ENCODE measurements at places on chromosomes 12 and 14.

DNA sequence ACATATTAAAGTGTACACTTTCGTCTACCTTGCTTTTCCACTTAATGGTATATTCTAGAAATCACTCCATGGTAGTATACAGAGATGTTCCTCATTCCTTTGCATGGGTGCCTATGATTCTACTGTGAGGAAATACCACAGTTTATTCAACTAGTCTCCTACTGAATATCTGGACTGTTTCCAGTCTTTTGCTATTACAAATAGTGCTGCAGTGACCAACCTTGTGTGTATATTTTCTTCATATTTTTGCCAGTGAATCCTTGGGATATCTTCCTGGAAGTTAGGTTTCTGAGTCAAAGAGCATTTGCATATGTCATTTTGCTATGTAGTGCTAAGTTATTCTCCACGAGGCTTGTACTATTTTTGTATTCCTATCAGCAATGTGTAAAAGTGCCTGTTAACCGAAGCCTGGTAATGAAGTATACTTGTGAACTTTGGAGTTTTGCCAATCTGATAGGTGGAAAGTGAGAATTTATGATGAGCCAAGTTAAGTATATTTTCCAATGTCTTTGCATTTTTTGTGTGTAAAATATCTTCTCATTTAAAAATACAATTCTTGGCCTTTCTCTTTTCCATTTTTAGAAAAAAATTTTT is 31.3 kb upstream of the TMEM263 start:
- no peak for DNase-seq

GRCh38 chr12:101204602-101205304 is 5.3 kb downstream of the SLC5A8 start:
- no peak for DNase-seq

GRCh38 chr14:89771251-89771650 is 183.3 kb downstream of the EFCAB11 start:
- DNase-seq = no peak

- DNase-seq = no peak
Observed at GRCh38 chr12:4108803-4109345, 164.7 kb upstream of the CCND2 start.

GRCh38 chr14:73723797-73724661 is 9.8 kb upstream of the PNMA1 start:
- peak; percentile 100 for DNase-seq

GRCh38 chr12:19288603-19289244 is 150.6 kb upstream of the AEBP2 start:
- DNase-seq = peak; percentile 29

- peak; percentile 54 for DNase-seq
Observed at GRCh38 chr12:90816353-90817089, 138.5 kb downstream of the CCER1 start.

- peak; percentile 38 for DNase-seq
Observed at GRCh38 chr14:65336191-65336591, 76.3 kb upstream of the FUT8 start.

DNA sequence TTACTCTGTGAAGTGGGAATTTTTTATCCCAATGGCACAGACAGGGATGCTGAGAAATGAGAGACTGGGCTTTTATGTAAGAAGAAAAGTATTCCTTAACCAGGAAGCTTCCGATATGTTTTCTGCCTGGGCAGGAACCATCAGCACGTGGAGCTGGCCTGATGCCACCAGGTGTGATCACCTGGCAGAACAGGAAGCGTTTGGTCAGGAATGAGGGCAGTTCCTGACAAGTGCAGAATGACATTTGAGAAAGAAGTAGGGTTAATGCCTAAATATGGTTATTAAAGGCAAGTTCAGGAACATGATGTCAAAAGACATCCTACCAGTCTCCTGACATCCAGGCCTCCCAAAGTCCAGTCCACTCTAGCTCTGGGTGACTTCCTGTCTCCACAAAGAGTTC is 210.3 kb downstream of the NUAK1 start:
- no peak for DNase-seq

DNA sequence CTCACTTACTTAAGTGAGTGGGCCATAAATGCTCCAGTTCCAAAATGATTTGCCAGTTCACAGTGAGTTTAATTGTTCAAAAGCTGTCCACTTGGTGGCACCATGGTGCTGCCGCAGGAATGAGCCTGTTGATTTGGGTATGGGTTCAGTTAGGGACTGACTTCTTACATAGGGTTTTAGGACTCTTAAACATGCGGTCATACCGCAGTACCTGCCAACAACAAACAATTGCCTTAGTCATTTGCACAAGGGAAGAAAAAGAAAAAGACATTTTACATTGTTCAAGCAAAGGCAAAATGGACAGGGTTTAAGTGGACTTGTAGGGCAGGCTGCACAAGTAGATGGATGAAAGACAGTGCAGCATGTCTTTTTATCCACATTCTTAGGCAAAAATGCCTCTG is 80.0 kb upstream of the DBX2 start:
- peak; percentile 21 for DNase-seq

DNA sequence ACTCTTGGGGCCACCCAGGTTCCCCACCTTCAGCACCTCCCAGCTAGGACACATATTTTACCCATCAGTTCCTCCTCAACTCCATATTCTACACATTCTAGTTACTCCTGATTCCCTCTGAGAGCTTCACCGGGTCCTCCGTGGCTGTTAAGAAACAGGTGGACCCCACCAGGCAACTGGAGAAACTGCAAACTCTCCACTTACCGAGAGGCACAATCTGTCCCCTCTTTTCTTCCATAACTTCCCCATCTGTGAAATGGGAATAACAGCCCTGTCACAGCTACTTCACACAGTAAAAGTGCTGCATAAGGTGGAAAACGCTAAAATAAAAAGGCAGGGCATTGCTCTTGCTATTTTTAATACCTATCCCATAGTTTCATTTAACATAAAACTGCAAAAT is 1.5 kb downstream of the SLC7A8 start:
- DNase-seq = no peak

DNA sequence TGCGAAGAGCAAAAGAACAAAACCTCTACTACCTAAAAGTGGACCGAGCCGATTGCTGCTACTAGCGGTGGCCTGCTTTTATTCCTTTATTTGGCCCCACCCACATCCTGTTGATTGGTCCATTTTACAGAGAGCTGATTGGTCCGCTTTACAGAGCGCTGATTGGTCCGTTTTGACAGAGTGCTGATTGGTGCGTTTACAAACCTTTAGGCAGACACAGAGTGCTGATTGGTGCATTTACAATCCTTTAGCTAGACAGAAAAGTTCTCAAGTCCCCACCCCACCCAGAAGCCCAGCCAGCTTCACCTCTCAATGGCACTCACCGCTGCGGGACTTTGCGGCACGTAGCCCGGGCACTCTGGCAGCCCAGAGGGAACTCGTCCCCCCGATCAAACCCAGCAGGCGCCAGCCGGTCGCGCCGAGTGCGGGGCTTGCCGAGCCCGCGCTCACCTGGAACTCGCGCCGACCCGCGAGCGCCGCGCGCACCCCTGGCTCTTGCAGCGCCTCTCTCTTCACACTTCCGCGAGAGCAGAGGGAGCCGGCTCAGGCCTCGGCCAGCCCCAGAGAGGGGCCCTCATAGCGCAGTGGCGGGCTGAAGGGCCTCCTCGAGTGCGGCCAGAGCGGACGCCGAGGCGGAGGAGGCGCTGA is 8.7 kb upstream of the FGD4 start:
- no peak for DNase-seq

DNA sequence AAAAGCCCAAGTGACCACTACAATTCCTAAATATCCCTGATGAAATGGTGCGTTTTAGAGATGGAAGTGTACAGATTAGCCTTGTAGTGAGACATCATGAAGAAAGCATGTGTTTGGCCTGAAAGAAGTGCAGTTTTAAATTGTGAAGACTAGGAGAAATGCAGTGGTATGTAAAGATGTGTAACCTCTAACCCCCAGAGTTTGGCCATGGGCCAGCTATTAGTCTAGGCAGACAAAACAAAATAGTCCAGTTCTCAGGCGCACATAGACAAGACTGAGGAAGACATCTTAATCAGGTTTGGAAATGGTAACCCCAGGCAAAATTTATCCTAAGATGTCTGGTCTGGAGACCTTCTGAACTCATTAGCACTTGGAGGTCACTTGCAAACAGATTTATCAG is 23.4 kb downstream of the WBP11 start:
- no peak for DNase-seq

GRCh38 chr14:76267322-76268046 is 108.5 kb upstream of the ESRRB start:
- DNase-seq = no peak

GRCh38 chr12:5433845-5434646 is 2.1 kb downstream of the NTF3 start:
- DNase-seq = no peak

DNA sequence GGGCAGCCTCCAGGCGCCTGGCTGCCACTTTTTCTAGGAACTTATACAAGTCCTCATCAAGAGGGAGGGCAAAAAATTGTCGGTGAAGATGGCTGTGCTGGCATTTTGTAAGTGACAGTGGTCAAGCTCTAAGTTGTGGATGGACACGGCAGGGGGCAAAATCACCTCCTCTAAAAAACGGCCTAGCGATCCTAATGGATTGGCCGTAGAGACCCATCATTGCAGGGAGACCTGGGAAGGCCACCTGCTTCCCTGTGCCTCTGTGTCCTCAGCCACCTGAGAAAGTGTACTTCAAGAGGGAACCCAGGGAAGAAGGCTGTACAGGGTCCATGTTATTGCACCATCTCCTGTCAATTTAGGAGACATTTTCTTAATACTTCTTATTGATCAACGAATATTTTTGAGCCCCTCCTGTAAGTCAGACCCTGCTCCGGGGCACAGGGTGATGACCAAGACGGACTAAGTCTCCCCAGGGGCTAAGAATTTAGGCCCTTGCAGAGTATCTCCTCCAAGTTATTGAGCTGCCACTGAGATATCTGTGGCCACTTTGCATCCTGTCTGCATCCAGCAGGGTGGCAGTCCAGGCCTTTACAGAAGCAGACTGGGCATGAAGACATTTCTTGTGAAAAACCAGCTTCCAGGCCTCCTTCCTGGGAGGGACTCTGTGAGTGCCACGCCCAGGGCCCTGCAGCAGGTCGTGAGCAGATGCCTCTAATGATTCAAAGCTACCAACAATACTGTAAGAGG is 40.5 kb downstream of the PSMA6 start:
- no peak for DNase-seq

- DNase-seq = no peak
Observed at GRCh38 chr12:42141981-42142606, 2.6 kb downstream of the GXYLT1 start.

- no peak for DNase-seq
Observed at GRCh38 chr12:90399357-90399756, 555.6 kb downstream of the CCER1 start.

GRCh38 chr12:115433014-115433634 is 749.1 kb upstream of the TBX3 start:
- no peak for DNase-seq

DNA sequence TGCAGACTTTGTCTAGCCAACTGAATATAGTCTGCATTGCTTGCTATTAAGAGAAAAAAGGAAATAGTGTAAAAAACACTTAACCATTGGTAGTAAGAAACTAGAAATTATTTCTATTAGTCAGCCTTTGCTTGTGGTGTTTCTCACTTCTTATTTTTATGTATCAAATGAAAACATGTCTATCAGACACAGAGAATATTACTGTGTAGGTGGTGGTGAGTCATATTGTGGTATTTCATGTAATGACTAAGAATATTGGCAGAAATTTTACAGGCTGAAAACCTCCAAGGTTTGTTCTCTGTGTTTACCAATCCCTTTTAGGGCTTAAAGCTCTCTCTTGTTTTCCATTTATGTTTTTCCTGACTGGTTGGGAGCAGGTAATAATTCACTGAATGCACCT is 87.2 kb downstream of the DAAM1 start:
- peak; percentile 76 for DNase-seq

GRCh38 chr12:115374480-115375185 is 690.7 kb upstream of the TBX3 start:
- no peak for DNase-seq

GRCh38 chr12:3271639-3272038 is 194.5 kb downstream of the TSPAN9 start:
- DNase-seq = no peak

DNA sequence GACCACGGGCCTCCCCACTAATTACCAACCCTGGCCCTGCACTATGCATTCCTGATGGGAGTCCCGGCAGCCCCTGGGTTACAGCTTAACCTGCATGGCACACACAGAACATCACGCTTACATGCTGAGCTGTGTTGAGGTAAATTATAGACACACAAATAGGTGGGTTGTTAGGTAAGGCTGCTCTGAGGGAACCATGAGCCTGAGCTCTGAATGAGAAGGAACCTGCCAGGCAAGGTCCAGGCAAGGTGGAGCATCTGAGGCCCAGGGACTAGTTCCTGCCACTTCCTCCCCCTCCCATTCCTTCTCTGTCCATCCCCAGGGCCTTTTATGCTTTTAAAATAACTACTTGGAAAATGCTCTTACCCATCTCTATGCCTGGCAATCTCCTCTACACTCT is 82.7 kb upstream of the ESRRB start:
- DNase-seq = no peak

- no peak for DNase-seq
Observed at GRCh38 chr14:22391908-22392565, 197.0 kb downstream of the DAD1 start.

DNA sequence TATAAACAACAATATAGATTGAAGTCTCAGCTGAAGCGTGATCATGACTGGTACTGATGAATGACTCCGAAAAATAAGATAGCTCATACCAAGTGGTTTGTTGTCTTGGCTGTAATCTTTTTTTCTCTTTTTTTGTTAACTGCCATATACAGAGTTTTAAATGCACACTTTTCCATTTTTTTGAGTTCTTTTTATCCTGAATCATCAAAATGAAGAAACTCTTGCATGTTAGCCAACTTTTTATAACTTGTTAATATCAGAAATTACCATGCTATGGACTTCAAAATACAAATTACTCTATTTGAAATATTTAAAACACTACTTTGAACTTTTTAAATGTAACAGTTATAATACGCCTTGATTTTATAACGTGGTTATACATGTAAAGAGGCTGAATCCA is 10.1 kb upstream of the KCNMB4 start:
- no peak for DNase-seq

DNA sequence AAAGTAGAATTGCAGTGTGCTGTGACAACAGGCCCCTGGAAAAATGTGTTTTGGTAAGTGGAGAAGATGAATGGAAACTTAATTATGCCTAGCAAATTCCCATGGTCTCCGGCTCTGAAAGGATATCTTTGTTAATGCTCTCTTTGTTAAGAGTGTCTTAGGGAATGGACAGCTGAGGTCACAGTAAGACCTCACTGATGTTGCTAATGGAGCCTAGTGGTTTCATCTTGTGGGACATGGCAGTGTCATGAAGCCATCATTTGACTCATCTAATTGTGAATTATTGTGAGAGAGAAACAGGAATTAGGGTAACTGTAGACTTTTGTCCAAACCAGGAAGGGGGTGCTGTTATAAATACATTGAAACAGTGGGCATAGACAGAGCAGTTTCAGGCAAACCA is 330.3 kb downstream of the TMTC2 start:
- no peak for DNase-seq

- DNase-seq = no peak
Observed at GRCh38 chr12:12803186-12803585, 10.0 kb upstream of the DDX47 start.

- DNase-seq = no peak
Observed at GRCh38 chr12:44397631-44398030, 478.5 kb downstream of the NELL2 start.

All from stromal cell of bone marrow (primary cell).